Activated CD4-positive, alpha-beta T cell treated with anti-CD3 and anti-CD28 coated beads, Interleukin-2, amount 10 ng/mL, durations not matched to agents 24 days and 14 days (primary cell): ENCODE measurements at places on chromosomes 11 and 22. TPM values are rescaled to one million over a fixed set of nuclear protein-coding genes. Genes with fewer than 3 reads are reported as not detected.

DNA sequence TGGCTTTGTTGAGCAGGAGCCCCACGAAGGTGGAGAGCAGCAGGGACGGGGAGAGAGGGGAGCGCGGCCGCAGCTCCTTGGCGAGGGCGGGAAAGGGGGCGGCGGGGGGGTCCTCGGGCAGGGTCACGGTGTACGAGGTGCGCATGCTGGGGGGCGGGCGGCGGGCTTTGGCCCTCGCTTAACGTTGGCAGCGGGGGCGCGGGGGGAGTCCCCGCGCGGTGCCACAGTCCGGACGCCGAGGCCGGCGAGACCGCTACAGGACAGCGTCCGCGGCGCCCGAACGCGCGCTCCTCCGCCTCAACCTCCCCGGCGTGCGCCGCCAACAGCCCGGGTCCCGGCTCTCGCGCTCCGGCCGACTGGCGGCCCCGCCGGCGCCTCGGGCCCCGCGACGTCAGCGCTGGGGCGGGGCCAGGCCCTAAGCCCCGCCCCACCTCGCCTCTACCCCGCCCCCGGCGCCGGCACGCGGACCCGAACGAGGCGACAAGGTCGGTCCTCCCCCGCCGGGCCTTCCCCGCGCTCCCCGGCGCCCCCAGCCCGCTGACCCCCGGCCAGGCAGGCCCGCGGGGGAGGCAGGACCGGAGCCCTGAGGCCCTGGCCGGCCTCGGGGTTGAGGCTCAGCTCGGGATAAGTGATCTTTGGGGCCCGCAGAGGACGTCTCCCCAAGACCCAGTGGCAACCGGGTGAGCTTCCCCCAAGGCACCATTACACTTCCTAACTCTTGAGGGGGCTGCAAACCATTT is 17.5 kb downstream of the USP2 start:
- H3K27ac ChIP-seq: no peak overlapping the region
- peak overlapping the region; percentile 81 for H3K4me3 ChIP-seq
- H3K4me1 ChIP-seq: peaks cover 7% of the 10 kb centered on the region

- no peak overlapping the region for H3K27ac ChIP-seq
- no peaks in the 10 kb centered on the region for H3K36me3 ChIP-seq
- no peak for DNase-seq
Observed at GRCh38 chr11:90241414-90241813, 18.6 kb upstream of the CHORDC1 start.

DNA sequence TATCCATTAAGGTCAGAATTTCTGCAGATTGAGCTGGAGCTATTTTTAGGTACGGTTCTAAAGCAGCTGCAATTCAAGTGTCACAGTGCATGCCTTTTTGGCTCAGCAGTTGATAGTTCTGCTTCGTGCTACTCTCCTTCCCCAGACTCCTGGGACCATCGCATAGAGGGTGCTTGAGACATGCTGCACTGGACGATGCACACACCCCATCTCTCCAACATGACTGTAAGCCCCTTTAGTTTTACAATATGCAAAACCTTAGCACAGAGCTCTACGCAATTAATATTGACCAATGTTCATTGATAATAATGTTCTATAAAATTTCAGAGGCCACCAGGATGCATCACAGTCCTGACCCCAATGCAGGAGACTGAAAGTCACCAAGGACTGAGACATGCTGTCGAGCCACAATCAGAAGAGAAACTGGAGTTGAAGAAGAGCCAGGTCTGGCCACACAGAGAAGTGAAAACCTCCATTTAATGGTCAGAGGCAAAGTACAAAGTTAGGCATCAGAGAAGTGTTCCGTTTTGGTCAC is 120.9 kb upstream of the ZC3H12C start:
- H3K4me3 ChIP-seq: no peak overlapping the region
- H3K27me3 ChIP-seq: peaks cover 12% of the 10 kb centered on the region
- H3K27ac ChIP-seq: no peak overlapping the region
- H3K4me1 ChIP-seq: peaks cover 32% of the 10 kb centered on the region
- DNase-seq: no peak
- H3K36me3 ChIP-seq: no peaks in the 10 kb centered on the region

DNA sequence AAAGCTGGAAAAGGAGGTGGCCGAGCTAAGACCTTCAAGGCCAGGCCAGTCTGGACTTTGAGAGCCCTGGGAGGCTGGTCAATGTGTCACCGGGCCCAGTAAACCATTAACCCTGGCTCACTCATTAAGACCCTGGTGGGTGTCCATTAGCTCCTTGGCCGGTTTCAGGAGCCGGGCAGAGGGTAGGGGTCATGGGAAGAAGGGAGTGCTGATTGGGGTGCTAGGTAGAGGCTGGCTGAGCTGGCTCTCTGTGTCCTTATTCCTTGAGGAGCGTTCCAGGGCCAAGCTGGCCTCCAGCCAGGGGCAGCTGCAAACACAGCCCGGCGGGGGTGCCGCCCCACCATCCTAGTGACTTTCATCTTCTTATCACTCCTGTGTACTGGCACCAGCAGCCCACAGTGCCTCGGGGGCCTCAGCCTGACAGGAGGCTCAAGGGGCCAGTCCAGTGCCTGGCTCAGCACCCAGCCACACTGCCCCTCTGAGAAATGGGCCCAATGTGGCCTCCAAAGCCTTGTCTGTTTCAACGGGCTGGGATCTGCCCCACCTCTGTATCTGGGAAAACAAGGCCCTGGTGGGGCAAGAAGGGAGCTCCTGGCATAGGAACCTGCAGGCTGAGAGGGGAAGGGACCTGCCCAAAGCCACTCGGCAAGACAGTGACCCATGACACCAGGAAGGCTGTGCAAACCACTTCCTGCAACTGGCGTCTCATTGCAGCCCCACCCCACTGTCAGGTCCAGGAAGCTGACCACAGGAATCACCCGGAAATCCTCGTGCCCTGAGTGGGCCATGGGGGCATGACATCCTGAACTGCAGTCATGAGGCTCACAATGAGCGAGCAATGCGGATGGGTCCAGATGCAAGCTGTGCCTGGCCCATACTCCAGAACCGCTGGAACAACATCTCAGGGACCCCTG is 15.1 kb upstream of the RGL4 start:
- H3K4me1 ChIP-seq: peaks cover 10% of the 10 kb centered on the region
- H3K4me3 ChIP-seq: no peak overlapping the region
- no peaks in the 10 kb centered on the region for H3K36me3 ChIP-seq
- DNase-seq: no peak
- H3K27ac ChIP-seq: no peak overlapping the region

DNA sequence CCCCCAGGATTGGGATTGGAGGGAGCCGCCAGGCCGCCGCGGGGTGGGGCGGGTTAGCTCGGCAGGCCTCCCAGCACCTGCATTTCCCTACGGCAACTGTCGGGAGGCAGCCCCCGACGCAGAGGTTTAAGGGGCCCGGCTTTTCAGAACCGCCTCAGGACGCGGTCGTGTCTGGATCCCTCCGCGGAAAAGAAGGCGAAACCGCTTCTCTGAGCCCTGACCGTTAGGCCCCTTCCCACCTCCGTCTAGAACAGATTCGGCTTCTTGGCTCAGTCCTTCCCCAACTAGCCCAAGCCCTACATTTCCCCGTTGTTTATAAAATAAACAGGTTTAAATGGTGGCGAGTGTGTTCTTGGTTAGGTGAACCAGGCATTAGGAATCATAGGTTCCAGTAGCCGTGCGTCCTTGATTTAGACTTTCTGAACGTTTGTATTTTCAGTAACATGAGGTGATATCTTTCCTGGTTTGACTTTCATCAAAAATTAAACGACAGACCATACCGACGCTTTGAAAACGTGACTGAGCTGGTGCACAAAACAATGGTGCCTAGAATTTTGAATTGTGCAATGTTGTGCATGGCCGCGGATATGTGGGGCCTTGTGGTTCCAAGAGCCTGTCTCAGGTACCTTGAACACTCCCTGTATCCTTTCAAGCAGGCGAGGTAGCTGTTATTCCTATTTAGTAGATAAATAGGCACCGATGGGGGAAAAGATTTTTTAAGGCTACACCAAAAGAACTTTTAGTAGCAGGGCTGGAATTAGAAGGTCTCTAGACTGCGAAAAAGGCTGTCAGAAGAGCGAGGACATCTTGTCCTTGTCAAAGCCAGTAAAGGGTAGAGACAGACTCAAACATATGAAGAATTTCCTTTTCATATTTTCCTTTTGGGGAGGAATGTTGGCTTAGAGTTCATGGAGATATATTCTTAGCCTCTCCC is 1.2 kb upstream of the HSPA8 start:
- peak; percentile 86 for DNase-seq
- H3K4me3 ChIP-seq: peak overlapping the region; percentile 100
- H3K4me1 ChIP-seq: peaks cover 39% of the 10 kb centered on the region
- peak overlapping the region; percentile 99 for H3K27ac ChIP-seq

The OR51A7 gene
- not detected in 2 replicates for total RNA-seq
